GM10248 (cell line): ENCODE measurements at places on chromosomes 16 and 17.

DNA sequence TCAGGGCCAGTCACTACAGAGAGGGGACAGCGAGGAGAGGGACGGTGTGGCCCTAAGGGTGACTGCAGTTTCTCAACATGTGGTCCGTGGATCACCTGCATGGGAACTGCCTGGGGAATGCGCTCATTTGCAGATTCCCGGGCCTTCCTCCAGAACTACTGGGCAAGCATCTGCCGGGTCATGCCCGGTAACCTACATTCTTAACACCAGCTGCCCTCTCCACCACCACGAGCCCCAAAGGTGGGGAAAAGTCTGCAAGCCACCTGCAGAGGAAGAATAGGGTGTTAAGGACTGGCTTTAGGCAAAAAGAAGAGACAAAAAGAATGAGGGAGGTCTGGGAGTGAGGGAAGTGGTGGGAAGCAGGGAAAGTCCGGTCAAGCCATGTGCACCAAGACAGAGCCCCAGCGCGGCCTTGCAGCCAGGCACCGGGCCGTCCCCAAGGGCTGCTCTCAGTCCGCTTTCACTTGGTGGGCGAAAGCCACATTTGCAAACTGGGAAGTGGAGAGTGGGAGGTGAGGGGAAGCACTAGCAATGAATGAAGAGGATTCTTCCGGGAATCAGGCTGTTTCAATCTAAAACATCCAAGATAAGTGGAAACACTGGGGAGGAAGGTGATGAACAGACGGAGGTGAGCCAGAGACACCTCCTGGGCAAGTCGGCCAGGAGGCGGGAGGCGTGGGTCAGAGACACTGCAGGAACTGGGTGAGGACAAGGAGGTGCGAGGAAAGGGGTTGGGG, 70.3 kb downstream of the N4BP1 start:
- DNase-seq, result no peak

DNA sequence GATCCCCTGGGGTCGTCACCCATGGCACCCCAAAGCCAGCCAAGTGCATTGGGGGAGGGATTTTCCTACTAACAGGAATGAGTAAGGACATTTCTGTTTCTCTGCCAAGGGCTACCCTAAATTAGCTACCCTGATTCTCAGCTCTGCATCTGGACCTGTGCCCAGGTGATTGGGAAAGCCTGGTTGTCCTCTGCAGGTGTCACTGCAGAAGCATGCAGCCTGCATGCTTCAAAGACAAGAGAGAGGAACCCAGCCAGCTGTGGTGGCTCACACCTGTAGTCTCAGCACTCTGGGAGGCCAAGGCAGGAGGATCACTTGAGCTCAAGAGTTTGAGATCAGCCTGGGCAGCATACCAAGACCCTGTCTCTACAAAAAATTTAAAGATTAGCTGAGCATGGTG, 19.6 kb downstream of the BEAN1 start:
- DNase-seq, result no peak

GRCh38 chr17:50884439-50885311, 18.5 kb upstream of the TOB1 start:
- no peak for DNase-seq

DNA sequence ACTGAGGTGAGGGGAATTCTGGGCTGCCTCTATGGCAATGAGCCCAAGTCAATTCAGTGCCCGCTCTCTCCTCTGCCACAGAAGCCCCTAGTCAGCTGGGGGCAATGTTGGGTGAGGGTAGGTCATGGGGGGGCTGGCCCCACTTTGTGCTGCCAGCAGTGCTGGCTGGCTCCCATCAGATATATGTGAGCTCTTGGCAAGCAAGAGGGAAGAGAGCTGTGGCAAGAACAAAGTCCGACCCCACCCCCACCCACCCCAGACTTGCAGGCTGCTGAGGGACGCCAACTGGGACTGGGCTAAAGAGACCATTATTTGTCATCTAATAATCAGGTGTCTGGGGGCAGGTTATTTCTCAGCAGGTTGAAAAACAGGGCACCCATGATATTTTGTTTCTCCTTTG, 89.4 kb downstream of the YPEL2 start:
- DNase-seq, result no peak

- no peak for DNase-seq
Measured at GRCh38 chr16:14369734-14370598, 260.1 kb downstream of the PARN start.

GRCh38 chr16:83939266-83939855, 13.7 kb upstream of the OSGIN1 start:
- DNase-seq, result no peak

DNA sequence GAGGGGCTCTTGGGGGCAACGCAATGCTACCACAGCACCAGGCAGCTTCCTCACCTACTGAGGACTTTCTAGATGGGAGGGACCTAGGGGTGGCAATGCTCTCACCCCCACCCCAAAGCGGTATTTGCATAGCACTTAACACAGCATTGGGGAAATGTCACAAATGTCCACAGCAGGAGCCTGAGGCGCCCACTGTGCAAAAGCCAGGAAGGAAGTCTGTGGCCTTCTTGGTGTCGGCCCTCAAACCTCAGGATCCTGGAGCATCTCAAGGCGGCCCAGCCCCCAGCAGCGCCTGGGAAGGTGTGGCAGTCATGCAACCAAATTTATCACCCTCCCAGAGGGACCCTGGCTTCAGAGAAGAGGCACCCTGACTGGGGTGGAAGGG, 45.3 kb downstream of the WNT3 start:
- DNase-seq, result peak; percentile 18
